DMS79 (cell line): ENCODE measurements at places on chromosomes 12 and 14.

DNA sequence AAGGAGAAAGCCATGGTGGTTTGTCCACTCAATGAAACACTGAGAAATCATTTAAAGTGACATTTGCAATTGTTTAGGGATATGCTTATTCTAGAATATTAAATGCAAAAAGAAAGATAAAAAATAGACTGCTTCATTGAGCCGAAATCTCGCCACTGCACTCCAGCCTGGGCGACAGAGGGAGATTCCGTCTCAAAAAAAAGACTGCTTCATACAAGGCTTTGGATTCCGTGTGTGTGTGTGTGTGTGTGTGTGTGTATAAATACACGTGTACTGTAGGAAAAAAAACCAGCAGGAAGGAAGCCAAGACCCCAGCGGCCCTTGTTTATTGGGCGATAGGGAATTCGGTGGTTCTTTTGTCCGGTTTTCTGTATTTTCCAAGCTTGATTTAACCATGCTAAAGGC, 3.2 kb upstream of the ZNF839 start:
- DNase-seq, result peak; percentile 70

- DNase-seq, result no peak
These were observed 121.9 kb downstream of the CAND1 start for GRCh38 chr12:67391034-67391433.

DNA sequence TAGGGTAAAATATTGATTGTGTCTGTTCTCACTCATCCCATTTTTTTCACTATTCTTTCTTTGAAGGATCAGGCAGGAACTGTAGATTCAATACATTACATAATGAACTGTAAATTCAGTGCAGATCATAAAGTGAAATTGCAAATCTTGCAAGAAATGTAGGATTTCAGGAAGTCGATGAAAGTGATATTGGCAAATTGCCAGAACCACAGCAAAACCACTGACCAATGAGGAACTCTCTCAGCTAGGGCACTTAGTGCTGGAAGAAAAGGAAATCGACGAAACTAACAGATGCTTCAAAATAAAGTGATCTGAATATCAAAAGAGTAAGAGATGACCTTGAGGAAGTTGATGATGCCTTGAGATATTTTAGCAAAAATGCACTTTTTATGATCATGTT, 157.6 kb downstream of the AACS start:
- no peak for DNase-seq

DNA sequence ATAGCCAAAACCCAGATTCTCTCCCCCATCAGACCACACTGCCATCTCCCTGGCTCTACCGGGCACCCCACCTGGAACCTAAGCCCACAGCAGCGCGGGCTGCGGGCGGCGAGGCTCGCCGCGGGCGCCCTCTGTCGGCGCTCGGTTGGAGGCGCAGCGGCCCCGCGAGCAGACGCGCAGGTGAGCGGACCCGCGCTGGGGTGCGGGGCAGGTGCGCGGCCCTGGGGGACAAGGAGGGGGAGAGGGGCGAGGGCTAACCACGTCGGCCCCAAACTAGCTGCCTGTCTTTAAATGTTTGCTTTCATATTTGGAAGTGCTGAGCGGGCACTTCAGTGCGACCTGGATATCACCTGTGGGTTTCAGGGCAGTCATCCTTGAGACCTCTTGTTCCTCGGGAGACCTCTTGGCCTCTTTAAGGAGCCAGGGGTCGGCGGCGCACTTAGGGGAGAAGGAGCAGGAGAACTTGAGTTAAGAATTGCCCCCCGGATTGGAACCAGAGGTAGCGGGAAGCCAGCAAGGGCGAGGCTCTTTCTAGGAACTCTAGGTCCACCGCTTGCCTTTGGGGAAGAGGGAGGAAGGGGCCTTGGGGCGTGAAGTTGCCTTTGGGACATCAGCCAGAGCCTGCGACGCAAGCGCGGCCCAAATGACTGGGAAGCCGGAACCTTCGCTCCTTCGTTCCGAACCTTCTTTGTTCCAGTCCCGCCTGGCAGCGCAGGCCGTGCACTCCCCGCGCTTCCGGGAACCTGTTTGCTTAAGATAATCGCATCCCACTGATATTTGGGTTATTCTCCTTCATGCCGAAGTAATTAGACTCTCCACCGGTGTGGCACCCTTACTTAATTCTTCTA, 78.7 kb downstream of the NEDD1 start:
- DNase-seq, result peak; percentile 36

DNA sequence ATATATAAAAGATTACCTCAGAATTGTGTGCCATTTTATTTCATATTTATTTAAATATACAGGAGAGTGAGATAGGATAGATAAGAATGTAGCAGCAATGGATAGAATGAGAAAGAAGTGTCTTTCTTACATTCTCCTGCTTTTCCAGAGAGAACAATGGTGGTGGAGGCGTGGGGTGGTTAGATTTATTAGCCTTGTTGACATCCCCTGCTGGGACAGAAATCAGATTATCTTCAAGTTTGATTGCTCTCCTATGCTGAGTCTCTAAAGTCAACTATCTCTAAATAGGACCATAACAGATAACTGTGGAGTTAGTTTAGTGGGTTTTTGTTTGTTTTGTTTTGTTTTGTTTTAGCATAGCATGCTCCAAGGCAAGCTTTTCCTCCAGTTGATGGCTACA, 397.6 kb downstream of the LRFN5 start:
- no peak for DNase-seq

DNA sequence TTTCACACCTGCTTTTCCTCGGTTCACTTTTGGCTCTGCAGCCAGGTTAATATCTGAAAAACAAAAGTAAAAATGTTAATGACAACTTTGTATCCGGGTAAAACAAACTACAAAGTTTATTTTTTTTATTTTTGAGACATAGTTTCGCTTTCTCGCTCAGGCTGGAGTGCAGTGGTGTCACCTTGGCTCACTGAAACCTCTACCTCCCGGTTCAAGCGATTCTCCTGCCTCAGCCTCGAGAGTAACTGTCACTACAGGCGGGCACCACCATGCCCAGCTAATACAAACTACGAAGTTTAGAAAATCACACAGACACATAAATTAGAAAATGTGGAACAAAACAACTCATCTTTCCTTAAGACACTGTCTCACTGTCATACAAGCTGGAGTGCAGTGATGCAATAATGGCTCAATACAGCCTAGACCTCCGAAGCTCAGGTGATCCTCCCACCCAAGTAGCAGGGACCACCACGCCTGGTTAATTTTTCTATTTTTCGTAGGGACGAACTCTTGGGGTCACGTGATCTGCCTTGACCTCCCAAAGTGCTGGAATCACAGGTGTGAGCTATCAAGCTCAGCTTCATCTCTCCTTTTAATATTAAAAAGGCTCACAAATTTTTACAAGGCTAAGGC, 38.1 kb downstream of the HNRNPC start:
- no peak for DNase-seq

DNA sequence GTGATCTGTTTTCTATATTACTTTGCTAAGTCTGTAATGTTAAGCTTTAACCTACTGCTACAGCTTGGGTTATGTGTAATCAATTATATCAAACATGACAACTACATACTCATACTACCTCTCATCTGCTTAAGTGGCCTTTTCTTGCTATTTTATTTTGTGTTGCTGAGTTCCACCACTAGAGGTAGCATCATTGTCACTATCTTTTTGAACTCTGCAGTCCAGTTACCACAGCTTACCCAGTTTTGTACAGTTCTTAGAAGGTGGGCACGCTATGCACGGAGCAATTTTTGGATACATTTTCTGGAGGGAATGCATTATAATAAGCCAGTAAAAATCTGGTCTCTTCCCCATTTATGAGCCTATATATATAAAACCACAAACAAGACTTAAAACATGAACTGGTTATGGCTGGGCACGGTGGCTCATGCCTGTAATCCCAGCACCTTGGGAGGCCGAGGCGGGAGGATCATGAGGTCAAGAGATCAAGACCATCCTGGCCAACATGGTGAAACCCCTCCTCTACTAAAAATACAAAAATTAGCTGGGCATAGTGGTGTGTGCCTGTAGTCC, 48.5 kb downstream of the SAV1 start:
- DNase-seq, result no peak

- no peak for DNase-seq
These were observed 33.4 kb downstream of the VCPKMT start for GRCh38 chr14:50082784-50083466.

- DNase-seq, result no peak
These were observed 81.2 kb upstream of the OVCH1 start for GRCh38 chr12:29578731-29579130.

DNA sequence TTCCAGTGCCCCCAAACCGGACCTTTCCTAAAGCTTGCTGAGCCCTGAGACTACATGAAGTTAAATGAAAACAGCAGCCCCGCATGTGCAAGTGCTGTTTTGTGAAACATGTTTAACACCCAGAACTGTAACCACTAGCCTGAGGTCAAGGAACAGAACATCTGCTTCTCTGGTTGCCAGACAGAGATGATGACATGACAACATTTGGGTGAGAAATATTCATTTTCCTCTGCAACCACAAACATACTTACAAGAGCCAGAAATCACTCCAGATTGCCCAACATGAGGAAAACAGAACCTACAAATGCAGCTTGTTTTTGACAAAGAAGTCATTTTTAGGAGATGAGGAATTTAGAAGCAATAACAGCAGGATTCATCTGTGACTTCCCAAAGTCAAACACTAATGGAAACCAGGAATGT, 110.4 kb downstream of the BCAT1 start:
- DNase-seq, result no peak

DNA sequence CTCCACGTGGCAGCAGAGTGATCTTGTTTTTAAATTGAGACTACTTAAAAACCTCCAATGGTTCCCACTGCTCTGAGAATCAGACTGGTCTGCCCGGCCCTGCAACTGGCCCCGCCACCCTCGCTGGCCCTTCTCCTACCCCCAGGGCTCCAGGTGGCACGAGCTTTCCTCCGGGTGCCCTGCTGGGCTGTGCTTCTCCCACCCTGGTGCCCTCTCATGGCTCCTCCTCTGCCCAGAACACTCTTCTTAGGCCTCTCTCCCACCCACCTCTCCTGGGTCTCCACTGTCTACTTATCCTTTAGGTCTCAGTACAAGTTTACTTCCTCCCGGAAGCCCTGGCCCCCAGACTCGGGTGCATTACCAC, 26.5 kb downstream of the CCDC92 start:
- no peak for DNase-seq

DNA sequence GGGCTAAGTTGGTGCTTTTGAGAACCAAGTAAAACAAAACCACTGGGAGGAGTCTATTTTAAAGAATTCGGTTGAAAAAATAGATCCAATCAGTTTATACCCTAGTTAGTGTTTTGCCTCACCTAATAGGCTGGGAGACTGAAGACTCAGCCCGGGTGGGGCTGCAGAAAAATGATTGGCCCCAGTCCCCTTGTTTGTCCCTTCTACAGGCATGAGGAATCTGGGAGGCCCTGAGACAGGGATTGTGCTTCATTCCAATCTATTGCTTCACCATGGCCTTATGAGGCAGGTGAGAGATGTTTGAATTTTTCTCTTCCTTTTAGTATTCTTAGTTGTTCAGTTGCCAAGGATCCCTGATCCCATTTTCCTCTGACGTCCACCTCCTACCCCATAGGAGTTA, 1.8 kb upstream of the RAB5B start:
- DNase-seq, result no peak

GRCh38 chr12:108807996-108808769, 49.2 kb downstream of the SSH1 start:
- no peak for DNase-seq
